ENCODE measurements at places on chromosomes 3 and 15.

DNA sequence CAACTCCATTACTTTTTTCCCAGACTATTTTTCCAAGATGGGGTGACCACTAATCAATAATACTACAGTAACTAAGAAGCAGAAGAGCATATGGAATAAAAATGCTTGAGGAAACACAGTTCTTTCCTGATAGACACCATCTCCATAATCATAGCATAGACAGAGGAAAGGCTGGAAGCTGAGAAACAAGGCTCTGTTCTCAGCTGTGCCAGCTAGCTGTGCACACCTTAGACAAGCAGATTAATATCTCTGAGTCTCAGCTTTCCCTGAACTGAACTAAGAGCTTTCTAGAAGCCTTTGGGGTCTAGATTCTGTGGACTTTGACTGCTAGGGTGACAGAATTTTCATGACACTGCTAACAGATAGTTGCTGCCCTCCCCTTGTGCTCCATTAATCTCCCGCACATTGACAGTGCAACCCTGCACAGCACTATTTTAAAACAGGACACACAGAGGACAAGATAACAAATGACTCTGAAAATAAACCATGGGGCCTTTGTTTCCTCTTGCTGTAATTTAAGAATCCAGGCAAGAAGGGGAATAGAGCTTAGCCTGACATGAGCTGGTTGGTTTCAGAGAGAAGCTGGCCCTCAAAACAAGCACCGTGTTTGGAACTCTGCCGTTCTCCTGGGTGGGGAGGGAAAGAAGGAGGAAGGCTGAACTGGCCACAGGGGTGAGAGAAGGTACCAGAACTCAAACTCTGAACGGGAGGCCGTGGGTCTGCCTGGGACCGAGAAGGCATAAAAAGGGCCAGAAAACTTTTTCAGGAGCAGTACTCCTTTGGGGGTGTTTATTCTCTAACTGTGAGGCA, 67.4 kb downstream of the ATP13A5 start:
- no peak for DNase-seq

DNA sequence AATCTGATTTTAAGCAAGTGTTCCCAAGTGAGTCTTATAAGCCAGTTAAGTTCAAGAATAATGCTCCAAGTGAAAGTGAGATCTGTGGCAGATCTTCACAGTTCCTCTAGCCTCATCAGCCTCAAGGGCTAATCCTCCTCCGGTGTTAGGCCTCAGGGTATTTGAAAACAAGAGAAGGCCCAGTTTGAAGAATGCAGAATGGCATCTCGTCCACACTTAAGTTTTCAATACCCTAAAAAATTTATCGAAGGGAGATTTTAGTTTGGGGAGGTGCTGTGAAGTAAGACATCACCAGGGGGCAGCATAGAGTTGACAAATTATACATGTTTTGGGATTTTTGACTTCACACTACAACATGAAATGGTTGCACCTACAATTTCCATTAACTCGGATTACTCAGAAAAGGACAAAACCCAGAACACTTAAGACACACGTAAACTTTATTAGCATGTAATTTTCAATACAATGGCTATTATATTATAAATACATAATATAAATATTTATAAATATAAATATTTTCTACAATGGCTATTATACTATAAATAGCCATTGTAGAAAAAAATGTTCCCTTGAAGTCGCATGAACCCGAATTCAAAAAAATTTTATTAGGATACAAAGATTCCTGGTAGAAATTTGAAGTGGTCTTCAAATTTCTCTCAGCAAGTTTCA, 2.3 kb upstream of the TMEM266 start:
- peak; percentile 61 for DNase-seq

DNA sequence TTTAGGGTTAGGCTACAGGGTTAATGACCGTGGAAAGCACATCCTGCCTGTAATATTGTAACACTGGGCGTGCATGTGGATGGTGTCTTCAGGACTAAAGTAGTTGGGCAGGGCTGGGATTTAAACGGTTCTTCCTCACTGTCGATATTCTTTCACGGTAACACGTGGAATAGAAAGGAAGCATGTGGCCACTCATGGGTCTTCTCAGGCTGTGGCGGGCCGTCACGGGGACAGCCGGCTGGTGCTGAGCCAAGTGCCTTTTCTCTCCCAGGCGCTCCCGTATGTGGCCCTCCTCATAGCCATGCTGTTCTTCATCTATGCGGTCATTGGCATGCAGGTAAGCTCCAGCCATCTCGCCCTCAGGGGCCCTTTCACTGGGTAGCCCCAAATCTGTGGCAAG, 73.7 kb downstream of the CHDH start:
- no peak for DNase-seq

- peak; percentile 61 for DNase-seq
Observed at GRCh38 chr3:32557640-32558352, 12.9 kb downstream of the DYNC1LI1 start.

DNA sequence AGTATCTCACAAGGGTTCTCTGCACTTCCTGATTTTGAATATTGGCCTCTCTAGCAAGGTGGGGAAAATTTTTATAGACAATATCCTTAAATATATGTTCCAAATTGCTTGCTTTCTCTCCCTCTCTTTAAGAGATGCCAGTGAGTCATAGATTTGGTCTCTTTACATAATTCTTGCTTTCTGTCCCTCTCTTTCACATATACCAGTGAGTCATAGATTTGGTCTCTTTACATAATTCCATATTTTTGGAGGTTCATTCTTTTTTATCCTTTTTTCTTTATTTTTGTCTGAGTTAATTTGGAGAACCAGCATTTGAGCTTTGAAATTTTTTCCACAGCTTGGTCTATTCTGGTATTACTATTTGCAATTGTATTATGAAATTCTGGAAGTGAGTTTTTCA, 77.7 kb upstream of the NUDT16 start:
- DNase-seq: no peak

- no peak for DNase-seq
Observed at GRCh38 chr15:56272454-56272853, 28.8 kb upstream of the RFX7 start.
